ENCODE measurements at places on chromosomes 12 and 14. TPM values are rescaled to one million over a fixed set of nuclear protein-coding genes. Genes with fewer than 3 reads are reported as not detected.

The ZNF891 gene
- 1.5 TPM for polyA plus RNA-seq

The KCNC2 gene
- polyA plus RNA-seq, result 0.35 TPM

The NKX2-1 gene
- not detected for polyA plus RNA-seq

The OR6C2 gene
- not detected for polyA plus RNA-seq

The PTGR2 gene
- polyA plus RNA-seq, result 7.6 TPM

The CLMN gene
- polyA plus RNA-seq, result 4.6 TPM

The PTPRB gene
- 22.5 TPM for polyA plus RNA-seq

The TBX3 gene
- 28.0 TPM for polyA plus RNA-seq
